ENCODE measurements at places on chromosomes 3 and 15. TPM values are rescaled to one million over a fixed set of nuclear protein-coding genes. Genes with fewer than 3 reads are reported as not detected.
A peak's percentile ranks its signal among the peaks of the same experiment; 100 is the strongest.

OXTR gene
- total RNA-seq, result 1.1 TPM

ISY1 gene
- 66.7 TPM for total RNA-seq

- DNase-seq, result no peak
Measured at GRCh38 chr3:196994056-196994455, 25.4 kb upstream of the PIGZ start.

DNA sequence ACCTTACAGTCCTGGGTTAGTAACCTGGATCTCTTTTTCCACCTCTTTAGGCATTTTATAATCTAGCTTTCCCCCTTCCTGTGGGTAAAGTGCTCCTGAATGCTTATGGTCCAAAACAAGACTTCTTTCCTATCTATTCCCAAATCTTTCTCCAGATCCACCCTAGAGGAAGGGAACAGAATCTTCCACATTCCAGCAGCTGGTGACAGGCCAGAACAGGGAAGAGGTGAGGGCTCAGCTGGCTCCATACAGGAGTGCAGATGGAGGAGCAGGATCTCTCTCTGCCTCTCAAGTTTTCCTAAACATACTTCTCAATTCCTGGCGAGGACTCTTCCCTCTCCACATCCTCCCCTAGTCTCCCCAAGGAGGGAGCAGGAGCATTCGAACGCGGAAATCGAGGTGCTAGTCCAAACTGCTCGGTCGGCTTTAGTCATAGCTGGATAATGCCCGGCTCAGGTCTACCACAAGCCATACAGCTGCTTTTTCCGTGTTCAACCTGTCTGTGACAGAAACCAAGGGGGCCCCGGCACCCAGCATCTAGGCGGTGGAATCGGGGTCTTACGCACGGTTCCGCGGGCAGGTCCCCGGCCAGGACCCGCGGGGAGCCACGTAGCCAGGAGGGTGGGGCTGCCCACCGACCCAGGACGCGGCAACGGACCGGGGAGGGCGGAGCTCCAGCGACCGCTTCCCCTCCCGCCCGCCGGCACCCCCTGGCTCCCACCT is 4.0 kb downstream of the RASSF1 start:
- peak; percentile 78 for DNase-seq

DNA sequence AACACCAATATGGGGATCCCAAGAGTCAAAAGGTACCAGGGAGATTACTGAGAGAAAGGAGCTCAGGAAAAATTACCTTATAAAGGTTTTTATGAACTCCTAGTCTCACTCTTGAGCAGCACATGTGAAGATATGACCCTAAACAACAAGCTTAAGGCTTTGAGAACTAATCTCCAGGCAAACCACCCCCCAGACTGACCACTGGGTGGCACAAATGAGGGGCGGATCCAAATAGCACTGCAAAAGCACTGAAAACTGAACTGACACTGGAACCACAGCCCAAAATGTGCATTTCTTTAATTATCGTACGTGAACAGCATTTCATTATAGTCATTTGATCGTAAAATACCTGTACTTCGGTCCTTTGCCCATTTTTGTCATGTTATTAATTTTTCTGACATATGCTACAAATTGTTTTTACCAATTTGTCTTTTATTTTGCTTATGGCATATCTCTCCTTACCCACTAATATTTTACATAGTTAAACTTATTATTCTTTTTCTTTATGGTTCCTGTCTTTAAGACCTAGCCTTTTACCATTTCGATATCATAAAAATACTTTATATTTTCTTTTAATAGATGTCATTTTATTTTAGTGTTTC is 31.5 kb upstream of the TFDP2 start:
- peak; percentile 43 for DNase-seq
